ENCODE measurements at places on chromosomes 6 and 20. TPM values are rescaled to one million over a fixed set of nuclear protein-coding genes. Genes with fewer than 3 reads are reported as not detected.

SLC32A1 gene
- not detected for total RNA-seq

CABLES2 gene
- total RNA-seq, result 3.8 TPM

SNTA1 gene
- 11.5 TPM for total RNA-seq

HUS1B gene
- 0.55 TPM for total RNA-seq

ESR1 gene
- total RNA-seq, result 0.49 TPM

TMEM200A gene
- 18.9 TPM for total RNA-seq

RNF5 gene
- total RNA-seq, result 64.1 TPM

PI16 gene
- total RNA-seq, result not detected

ABHD16B gene
- total RNA-seq, result not detected

C6orf141 gene
- 21.5 TPM for total RNA-seq

OR2H2 gene
- not detected for total RNA-seq

RGS17 gene
- 0.47 TPM for total RNA-seq

FAM162B gene
- total RNA-seq, result 0.08 TPM

LY6G6F gene
- not detected for total RNA-seq

GPR6 gene
- total RNA-seq, result not detected

VSTM2L gene
- 9.0 TPM for total RNA-seq

HLA-DQA1 gene
- total RNA-seq, result not detected

C20orf141 gene
- not detected for total RNA-seq

RPL10A gene
- 1,895 TPM for total RNA-seq

GHRH gene
- total RNA-seq, result not detected

SYCP2L gene
- 0.23 TPM for total RNA-seq

GFRA4 gene
- not detected for total RNA-seq

TREM2 gene
- total RNA-seq, result 5.7 TPM

BEND6 gene
- total RNA-seq, result 1.2 TPM

ZSCAN16 gene
- 0.30 TPM for total RNA-seq

ANGPT4 gene
- not detected for total RNA-seq

TUBB2B gene
- total RNA-seq, result 5.9 TPM

ANKEF1 gene
- 8.6 TPM for total RNA-seq

NFS1 gene
- total RNA-seq, result 37.1 TPM

EYS gene
- total RNA-seq, result 0.27 TPM

TBC1D32 gene
- 4.1 TPM for total RNA-seq

LY6G6D gene
- not detected for total RNA-seq

GCNT2 gene
- total RNA-seq, result 1.4 TPM

ADGRG6 gene
- 19.3 TPM for total RNA-seq

SLC44A4 gene
- total RNA-seq, result not detected

UBE2C gene
- total RNA-seq, result 57.3 TPM

BPI gene
- not detected for total RNA-seq

KCNB1 gene
- not detected for total RNA-seq

HLA-DQB1 gene
- total RNA-seq, result 17.6 TPM

TMEM170B gene
- total RNA-seq, result 0.04 TPM

SLC24A3 gene
- total RNA-seq, result 0.08 TPM

DEFB124 gene
- total RNA-seq, result not detected

GTF3C6 gene
- total RNA-seq, result 60.2 TPM

BPIFB2 gene
- not detected for total RNA-seq

ZSCAN26 gene
- 7.2 TPM for total RNA-seq

HSD17B8 gene
- 27.4 TPM for total RNA-seq

XRN2 gene
- total RNA-seq, result 75.3 TPM

OVOL2 gene
- total RNA-seq, result 14.6 TPM

Measured in hair follicular keratinocyte (primary cell).